ENCODE measurements at places on chromosomes 7 and 10.

DNA sequence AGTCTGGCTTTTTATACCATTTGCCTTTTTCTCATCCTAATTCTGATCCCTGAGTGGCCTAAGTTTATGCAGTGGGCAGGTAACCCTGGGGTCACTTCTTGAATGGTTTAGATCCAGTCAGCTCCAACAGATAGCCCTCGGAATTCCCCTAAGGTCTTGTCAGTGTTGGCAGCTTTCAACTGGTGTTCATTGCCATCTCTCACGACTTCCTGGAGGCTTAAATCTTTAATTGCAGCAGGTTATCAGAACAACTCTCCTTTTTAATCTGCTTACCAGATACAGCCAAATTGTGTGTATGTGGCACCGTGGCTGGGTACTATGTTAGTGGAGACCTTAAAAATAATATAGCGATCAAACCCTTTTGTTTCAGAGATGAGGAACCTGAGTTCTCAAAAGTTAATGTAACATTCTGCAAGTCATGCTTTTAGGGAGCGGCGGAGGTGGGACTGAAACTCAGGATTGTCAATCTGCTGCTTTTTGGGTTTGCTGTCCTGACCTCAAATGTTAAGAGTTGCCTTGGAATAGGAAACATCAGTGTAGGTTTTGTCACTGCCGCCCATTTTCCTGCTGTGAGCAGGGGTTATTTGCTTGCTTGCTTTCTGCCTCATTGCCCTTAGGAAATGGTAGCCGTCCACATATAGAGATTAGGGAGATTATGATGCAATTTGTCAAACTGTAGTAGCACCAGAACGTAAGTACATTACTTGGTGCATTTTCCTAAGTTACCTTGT, 818 bp downstream of the DLD start:
- DNase-seq: peak; percentile 15

- DNase-seq: no peak
Measured at GRCh38 chr7:16514271-16514670, 12.4 kb upstream of the LRRC72 start.

DNA sequence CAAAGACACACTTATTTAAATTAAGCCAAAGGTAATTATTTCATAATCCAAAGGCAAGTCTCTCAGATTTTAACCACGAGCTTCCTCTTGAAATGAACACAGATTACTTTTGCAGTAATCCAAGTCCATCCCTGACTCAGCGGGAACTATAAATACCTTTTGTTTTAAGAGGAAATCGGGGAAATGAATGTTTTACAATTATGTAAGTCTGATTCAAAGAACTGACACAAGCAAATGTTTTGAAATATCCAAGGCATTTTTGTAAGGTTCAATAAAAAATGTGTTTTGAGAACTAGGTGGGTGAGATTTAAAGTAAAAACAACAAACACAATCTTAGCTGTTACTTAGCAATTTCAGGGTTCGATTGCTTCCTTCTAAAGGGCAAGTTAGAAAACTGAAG, 179.8 kb upstream of the ASAH2 start:
- DNase-seq: peak; percentile 71

GRCh38 chr7:139853506-139854123, 24.6 kb downstream of the TBXAS1 start:
- DNase-seq: peak; percentile 97

- no peak for DNase-seq
Measured at GRCh38 chr10:25682203-25682851, 251.7 kb upstream of the MYO3A start.

GRCh38 chr7:128265906-128266300, 24.8 kb downstream of the LEP start:
- no peak for DNase-seq

DNA sequence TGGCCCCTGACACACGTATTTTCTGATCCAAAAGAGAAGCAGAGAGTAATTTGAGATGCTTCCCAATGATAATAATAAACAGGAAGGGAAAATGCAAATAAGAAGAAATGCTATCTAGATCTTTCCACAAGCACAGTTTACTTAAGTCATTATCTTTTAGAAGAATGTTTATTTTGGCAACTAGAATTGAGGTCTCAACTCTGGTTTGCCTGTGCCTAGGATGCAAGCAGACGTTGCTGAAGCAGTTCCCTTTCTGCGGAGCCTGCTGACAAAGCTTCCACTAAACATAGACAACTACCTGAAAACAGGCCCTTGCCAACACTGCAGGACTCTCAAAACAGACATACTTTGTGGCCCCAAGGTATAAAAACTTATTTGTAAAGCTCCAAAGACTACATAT, 315.8 kb upstream of the POM121L12 start:
- no peak for DNase-seq

- DNase-seq: no peak
Measured at GRCh38 chr7:99210265-99210970, 2.5 kb upstream of the KPNA7 start.

DNA sequence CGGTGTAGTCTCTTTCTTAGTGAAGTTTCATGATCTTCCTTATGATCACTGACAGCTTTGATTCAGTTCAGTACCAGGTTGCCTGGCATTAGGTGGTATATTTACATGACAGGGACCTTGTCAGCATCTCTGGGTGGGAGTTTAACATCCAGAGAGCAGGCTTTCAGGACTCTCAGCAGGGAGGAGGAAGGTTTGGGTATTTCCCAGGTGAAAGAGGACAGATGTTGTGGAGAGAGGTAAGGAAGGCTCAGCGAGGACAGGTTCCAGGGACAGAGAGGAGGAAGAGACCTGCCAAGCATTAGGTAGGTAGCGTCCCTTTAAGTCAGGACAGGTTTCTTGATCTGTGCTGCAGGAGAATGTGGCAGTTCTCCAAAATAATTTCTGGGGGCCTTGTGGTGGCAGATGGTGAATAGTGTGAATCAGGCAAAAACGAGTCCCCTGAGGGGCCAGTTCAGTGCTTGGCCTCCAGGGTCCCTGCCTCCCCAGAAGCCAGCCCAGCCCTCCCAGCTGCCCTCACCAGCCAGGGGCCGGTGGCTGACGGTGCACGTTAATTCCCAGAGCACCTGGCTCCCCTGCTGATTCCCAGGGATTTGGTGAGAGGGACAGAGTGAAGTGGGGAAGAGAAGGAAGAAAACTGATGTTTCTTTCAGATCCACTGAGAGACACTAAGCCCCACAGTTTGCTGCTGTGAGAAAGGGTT, 82.0 kb downstream of the VWC2 start:
- DNase-seq: no peak

Data from HCEC 1CT (cell line).